Mesenteric fat pad (tissue), 1 donor: ENCODE measurements at places on chromosomes 1 and 21. TPM values are rescaled to one million over a fixed set of nuclear protein-coding genes. Genes with fewer than 3 reads are reported as not detected.

GRCh38 chr1:241767737-241768136 lies 80.3 kb upstream of the EXO1 start:
- no peak for DNase-seq

GRCh38 chr1:217919683-217920388 lies 288.7 kb downstream of the SPATA17 start:
- DNase-seq = no peak

DNA sequence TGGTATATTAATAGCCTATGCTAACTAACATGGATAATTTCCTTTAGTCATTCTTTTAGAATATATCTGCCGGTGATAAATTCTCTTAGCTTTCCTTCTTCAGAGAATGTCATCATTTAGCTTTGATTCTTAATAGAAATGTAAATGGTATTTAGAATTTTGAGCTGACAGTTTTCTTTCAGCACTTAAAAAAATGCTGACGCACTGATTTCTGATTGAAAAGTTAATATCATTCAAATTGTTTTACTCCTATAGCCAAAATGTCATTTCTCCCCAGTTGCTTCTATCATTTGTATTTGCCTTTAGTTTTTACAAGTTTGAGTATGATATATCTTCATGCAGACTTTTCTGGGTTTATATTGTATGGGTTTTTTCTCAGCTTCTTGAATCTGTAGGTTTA lies 668.0 kb downstream of the LTN1 start:
- no peak for DNase-seq

SLC44A5 gene
- 0.10 TPM for total RNA-seq

NR1I3 gene
- total RNA-seq = not detected
